ENCODE measurements at places on chromosomes 2 and 18. TPM values are rescaled to one million over a fixed set of nuclear protein-coding genes. Genes with fewer than 3 reads are reported as not detected.

The KCNG3 gene
- total RNA-seq: 0.79 TPM

- no peak for DNase-seq
Observed at GRCh38 chr2:199851883-199852282, 891 bp upstream of the FTCDNL1 start.

DNA sequence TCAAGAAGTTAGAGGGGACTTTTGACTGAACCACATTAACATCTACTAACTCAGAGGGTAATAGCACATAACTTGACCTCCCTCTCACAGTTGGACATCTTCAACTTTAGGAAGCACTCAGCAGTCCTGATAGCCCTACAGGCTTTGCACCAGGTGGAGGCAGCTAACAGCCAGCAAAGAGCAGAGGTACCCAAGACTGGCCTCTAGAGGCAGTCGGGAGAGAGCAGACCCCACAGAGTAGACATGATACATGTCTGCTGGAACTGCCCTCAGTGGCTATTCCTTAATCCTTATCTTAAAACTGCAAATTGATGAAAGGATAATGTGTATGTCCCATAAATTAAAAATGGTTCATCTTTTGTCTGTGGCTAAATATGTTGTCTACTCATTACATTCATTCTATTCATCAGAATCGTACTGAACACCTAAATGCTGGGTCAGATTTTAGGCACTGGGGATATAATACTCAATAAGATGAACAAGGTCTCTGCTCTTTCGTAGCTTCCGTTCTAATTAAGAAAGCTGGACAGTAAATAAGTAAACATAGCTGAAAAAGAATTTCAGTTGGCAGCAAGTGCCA is 49.8 kb downstream of the CAB39 start:
- no peak for DNase-seq

DNA sequence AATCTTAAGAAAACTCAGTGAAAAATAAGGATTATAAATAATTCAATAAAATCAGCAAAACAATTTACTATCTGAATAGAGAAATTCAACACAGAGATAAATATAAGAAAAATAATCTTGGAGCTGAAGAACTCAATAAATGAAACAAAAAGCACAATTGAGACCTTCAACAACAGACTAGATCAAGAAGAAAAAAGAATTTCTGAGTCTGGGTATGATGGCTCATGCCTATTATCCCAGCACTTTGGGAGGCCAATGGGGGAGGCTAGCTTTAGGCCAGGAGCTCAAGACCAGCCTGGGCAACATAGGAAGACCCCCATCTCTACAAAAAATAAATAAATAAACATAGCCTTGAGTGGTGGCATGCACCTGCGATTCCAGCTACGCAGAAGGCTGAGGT is 1295.7 kb upstream of the NRXN1 start:
- DNase-seq: no peak

GRCh38 chr18:43720041-43720440 is 442.8 kb upstream of the SYT4 start:
- DNase-seq: no peak

DNA sequence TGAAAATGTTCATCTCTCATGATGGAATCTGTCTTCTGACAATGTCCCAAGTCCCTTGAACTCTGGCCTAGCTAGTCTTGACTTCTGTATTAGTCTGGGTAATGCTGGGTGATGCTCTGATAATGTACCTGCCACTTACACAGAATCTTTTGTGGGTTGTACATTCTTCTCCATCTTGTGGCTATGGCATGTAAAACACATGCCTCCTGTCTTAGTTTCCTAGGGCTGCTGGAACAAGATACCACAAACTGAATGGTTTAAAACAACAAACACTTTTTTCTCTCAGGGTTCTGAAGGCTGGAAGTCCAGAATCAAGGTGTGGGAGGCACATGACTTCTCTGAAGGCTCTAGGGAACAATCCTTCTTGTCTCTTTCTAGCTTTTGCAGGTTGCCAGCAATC is 57.1 kb downstream of the RAPGEF4 start:
- no peak for DNase-seq

GRCh38 chr2:230956827-230957755 is 32.0 kb upstream of the GPR55 start:
- DNase-seq: no peak

DNA sequence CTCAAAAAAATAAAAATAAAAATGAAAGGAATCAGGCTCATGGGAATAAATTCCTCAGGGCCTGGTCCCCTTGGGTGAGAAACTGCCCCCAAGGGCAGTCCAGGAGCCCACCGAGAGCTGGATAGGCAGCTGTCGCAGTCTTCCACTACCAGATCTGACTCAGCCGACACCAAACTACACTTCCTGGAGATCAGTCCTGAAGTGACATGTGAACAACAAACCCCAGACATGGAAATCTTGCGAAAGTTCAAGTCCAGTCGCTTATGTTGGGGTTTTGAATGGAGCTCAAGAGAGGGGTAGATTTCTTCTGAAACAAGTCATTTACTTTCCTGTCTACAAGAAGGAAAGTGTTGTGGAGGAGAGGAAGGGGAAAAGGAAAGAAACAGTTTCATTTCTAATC is 12.9 kb downstream of the ADCY3 start:
- DNase-seq: no peak

- DNase-seq: peak; percentile 99
Observed at GRCh38 chr2:150526827-150527226, 39.4 kb upstream of the RND3 start.

Measured in kidney epithelial cell (primary cell).